ENCODE measurements at places on chromosomes 6 and 20.

DNA sequence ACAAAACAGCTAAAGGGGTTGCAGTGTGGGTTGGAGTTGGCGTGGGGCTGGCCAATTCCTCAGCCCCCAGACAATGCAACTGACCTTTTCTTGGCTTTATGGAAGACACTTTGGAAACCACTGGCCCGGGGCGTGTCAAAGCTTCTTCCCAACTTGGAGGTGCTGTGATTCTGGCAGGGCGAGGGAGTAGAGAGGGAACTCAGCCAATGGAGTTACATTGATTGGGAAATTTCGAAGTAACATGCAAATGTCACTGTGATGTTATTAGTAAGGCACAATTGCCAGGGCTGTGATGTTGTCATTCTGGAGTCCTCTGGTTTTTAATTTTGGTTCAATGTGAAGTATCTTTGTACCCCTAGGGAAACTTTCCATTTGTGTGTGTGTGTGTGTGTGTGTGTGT lies 41.5 kb upstream of the EPB41L1 start:
- DNase-seq, result no peak

GRCh38 chr20:8036771-8037170 lies 17.2 kb upstream of the TMX4 start:
- no peak for DNase-seq

DNA sequence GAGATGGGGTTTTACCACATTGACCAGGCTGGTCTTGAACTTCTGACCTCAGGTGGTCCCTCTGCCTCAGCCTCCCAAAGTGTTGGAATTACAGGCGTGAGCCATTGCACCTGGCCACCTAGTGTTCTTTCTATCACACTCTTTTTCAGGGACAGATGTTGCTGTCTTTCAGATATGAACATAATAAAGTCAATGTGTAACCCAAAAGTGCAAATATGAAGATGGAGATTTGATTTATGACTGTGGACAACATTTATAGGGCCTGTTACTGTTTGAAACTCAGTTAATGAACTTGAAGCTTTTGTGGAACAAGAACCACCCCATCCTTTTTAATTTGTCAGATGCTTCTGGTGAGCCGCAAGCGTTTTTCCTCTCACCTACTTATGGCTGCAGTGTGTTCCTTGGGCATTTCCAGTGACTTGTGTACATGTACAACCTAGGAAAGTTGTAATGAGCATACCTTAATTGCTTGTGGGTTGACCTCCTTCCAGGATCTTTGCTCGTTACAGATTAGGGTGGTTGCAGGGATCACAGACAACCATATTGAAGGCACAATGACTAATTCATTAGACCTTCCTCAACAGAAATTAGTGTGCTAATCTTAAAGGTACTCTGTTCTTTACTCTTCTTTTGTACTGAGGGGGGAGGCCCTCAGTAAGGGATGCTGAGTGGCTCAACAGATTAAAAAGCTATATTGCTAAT lies 6.8 kb downstream of the TBPL1 start:
- DNase-seq, result no peak

- DNase-seq, result no peak
Measured at GRCh38 chr6:156928126-156928525, 150.9 kb downstream of the ARID1B start.

- no peak for DNase-seq
Measured at GRCh38 chr20:23320317-23320716, 30.3 kb upstream of the NXT1 start.
